ENCODE measurements at places on chromosomes 3 and 15. TPM values are rescaled to one million over a fixed set of nuclear protein-coding genes. Genes with fewer than 3 reads are reported as not detected.

- no peak for DNase-seq
These were observed 79.0 kb upstream of the CDV3 start for GRCh38 chr3:133494469-133494868.

DNA sequence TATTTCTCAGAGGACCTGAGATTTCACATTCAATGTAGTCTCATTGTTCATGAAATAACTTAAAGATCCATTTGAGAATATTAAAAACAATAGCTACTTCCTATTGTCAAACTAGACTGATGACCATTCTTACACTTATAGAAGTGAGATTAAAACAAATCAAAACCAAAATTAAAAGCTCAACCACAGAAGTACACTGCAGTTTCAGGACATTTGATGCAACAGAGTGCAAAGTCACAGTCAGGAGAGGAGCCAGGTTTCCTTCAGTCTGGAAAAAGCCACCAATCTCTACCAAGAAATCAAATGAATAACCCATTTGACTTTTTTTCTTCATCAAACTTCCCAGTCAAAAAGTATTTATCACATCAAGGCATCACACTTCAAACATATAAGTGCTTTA, 5.5 kb downstream of the CCPG1 start:
- no peak for DNase-seq

- DNase-seq: no peak
These were observed 74.5 kb downstream of the LSM3 start for GRCh38 chr3:14253022-14253706.

DNA sequence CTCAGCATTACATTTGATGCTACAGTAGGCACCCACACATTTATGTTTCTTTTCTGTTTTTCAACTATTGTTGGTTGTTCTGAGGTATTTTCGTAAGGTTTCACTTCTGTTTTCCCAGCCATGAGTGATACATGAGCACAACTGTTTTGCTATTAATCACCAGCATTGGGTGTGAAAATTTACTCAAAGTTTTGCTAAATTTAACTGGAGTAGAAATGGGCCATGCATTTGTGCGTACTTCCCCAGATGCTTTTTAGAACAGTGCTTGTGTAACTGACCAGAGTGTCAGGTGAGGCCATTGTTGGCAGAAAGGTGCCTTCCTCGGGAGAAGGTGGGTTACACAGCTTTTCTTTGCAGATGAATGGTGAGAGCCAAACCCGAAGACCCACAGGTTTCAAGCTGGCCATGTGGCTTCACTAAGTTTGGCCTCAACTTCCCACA, 70.4 kb downstream of the ST6GAL1 start:
- DNase-seq: no peak

GRCh38 chr3:122962149-122962548, 65.4 kb downstream of the SEMA5B start:
- DNase-seq: no peak

DNA sequence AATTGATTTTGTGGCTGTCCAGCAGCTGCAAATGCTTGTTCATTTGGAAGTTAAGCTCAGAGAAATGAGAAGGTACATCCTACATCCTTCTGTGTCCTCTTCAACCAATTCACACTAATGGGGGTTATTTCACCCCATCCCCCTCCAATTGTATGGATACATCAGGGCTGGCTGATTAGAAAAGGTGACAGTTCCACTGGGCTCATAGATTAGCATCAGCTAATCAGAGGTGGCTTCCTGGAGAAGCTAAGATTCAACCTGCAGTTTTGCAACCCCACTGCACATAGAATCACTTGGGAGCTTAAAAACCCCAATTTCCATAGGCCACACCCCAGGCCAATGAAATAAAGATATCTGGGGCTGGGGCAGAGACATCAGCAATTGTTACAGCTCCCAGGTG, 217.7 kb upstream of the TLE3 start:
- DNase-seq: no peak

Gene ATP13A4
- total RNA-seq: 13.0 TPM

GRCh38 chr3:151426341-151426657, 34.6 kb downstream of the IGSF10 start:
- no peak for DNase-seq

GRCh38 chr3:110074095-110074494, 736.7 kb upstream of the DPPA4 start:
- DNase-seq: no peak

GRCh38 chr3:188037195-188037718, 116.7 kb upstream of the LPP start:
- DNase-seq: no peak

GRCh38 chr3:153313302-153313965, 151.4 kb downstream of the RAP2B start:
- no peak for DNase-seq

DNA sequence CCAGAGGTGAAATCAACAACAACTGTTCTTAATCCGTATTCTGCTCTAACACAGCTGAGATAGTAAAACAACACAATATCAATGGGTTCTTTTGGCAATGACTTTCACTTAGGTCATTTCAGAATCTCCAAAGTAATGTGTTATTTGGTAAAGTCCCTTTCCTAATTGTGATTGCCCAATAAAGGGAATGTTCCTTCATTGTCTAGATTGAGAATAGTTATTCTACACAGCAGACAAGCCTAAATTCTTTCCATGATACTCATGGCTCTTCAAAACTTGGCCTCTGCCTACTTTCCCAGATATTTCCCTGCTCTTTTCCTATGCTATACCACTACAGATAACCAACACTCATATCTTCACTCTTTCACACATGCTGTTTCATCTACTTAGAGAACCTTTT, 219.8 kb downstream of the FMN1 start:
- no peak for DNase-seq

DNA sequence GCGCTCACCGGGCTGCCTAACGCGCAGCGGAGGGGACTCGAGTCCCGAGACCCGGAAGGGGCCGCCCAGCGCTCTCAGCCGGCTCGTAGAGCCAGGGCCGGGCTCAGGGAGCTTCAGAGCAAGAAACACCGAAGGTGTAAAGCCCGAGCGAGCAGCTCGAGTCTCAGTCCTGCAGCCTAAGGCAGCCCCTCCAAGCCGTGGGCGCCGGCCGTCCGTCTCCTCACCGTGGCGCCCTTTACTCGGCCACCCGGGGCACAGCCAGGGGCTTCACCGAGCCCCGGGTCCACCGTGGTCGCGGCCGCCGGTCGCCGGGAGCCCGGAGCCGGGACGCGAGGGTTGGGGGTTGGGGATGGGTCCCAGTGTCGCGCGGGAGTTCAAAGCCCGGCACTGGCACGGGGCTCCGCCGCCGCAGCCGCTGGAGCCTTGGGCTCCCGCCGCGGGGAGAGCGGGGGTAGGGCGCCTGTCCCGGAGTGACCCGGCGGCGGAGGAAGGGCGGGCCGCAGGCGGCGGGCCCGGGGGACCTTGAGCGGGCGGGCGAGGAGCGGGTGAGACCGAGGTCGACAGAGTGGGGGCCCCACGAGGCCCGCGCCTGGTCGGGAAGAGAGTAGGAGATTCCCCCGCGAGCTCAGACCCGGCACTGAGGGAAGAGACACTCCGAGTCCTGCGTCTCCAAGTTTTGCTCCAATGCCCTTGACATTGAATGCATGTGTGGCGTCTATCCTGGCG, 26.9 kb upstream of the THRB start:
- no peak for DNase-seq

Gene THUMPD3
- total RNA-seq: 25.5 TPM

Gene DUOX1
- total RNA-seq: 98.7 TPM

All from vagina (tissue), 2 donors.